Ammon's horn (tissue), 1 donor: ENCODE measurements at places on chromosomes 16 and 17.

DNA sequence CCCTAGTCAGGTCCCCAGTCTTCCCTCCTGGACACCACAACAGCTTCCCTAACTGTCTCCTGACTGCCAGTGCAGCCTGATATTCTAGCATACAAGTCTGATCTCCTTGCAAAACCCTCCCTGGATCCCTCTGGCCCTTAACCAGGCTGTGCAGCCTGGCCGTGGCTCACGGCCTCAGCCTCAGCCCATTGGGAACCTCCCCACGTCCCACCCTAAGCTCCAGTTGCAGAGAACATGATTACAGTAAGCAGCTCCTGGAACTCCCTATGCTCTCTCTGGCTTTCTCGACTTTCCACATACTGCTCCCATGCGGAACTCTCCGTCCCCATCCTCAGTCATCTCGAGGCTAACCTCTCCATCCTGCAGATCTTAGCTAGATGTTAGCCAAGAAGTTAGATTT, 13.0 kb downstream of the ALOX12B start:
- DNase-seq: no peak

- peak; percentile 35 for DNase-seq
Observed at GRCh38 chr16:50467943-50468748, 80.0 kb upstream of the NKD1 start.

- DNase-seq: no peak
Observed at GRCh38 chr17:79203016-79203415, 128.4 kb downstream of the ENGASE start.

DNA sequence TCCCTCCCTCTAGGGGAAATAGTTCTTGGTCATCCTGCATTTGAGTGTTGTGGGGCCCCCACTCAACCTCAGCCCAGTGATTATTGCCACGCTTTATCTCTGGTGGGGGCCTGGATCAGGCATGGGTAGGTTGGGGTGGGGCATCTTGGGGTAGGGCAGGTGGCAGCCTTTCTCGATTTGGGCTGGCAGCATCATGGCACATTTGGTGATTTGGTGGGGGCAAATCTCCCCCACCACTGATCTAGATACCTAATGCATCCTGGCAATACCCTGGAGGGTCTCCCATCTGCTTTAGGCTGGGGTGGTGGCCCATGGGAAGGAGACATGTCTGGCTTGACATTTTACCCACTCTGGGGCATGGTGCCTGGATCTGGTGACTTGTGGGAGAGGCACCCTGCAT, 40.2 kb downstream of the NLRP1 start:
- no peak for DNase-seq

GRCh38 chr17:28247671-28248555, 71.1 kb upstream of the TMEM97 start:
- DNase-seq: no peak

GRCh38 chr17:82228278-82228841, 482 bp upstream of the SLC16A3 start:
- no peak for DNase-seq

GRCh38 chr16:73015612-73016487, 32.1 kb downstream of the ZFHX3 start:
- no peak for DNase-seq

DNA sequence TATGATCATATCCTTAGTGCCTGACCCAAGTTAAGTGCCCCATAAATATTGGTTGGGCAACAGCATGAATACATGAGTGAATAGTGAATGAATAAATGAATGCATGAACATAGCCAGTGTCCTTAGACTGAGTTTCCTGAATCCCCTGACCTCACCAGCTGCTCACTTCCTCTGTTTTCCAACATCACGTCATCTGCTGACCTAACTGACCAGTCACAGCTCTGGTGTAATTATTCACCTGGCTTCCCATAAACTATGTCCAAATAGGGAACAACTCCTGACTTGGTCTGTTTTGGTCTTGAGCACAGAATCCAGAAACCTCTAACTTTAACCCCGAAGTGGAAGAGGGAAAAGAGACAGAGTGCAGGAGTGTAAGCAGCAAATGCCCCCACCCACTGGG, 83.4 kb downstream of the ASIC2 start:
- DNase-seq: no peak
